ENCODE measurements at places on chromosomes 6 and 20.
A peak's percentile ranks its signal among the peaks of the same experiment; 100 is the strongest.

DNA sequence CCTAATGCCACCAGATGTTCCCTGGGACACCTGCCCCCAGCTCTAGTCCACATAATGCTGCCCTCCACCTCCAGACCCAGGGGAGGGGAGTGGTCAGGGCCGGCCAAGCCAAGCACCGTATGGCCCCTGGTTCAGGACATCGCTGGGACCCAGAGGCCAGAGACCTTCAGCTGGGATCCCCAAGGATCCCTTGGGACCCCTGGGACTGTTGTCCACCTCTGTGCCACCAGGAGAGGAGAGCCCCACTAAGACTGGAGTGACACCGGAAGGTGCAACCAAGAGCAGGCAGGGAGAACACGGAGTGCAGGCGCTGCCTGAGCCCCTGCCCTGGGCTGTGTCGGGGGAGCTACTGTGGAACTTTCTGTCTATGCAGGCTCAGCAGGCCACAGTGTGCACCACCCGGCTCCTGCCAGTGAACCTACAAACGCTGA lies 43.6 kb downstream of the CTCFL start:
- DNase-seq = no peak

- DNase-seq = no peak
Observed at GRCh38 chr6:140153703-140154102, 779.3 kb upstream of the CITED2 start.

DNA sequence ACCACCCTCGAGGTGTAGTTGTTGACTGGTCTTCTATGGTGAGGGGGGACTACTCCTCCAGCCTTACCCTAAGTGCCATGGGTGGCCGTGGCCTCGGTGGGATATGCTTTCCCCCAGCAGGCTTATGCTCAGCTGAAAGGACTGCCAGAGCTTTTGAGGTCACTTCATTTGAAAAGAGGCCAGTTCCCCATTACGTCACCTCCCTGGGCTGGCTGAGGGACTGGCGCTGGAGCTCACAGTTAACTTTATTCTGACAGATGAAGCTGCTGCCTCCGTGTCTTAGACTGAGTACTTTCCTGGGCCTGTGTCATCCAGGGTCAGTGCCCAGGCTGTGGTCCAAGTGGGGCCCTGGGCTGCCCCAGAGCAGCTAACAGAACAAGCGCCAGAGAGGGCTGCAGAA lies 42.8 kb upstream of the PCMTD2 start:
- no peak for DNase-seq

GRCh38 chr6:109736273-109737025 lies 45.4 kb downstream of the FIG4 start:
- DNase-seq = no peak

DNA sequence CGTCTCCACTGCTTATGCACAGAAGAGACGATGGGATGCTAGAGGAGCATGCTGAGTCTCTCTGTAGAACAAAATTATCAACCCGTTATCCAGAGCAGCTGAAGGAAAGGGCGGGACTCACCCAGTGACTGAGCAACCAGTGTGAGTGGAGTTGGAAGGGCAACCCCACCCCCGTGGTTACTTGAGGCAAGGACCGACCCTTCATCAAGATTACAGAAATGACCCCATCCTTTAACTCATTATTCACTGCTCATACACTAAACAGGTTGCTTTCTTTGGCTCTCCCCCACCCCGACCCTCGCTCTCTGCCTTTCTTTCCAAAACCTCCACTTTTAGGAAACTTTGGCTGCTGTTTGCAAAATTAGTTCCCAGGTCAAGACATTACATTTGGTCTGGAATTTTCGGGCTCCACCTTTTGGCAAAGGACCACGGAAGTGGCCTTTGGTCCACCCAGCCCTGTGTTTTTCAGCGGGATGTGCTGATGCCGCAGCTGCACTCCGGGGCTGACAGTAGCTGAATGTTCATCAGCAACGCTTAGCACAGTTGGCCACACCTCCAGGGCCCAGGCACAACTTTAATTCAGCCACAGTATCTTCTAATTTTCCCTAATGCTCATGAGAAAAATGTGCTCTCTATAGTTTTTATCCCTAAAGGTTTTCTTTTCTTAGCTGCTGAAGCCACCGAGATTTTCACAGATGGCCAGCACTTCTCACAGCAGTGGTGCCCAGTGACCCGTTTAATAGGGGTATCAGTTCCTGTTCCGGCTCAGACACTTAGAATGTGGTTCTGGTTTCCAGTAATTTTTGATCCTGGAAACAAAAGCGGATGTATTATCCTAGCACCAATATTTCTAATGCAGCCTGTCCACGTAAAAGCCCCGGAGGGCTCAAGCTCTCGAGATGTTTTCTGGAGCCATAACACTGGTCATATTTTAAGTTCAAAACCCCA lies 103.6 kb upstream of the NXT1 start:
- DNase-seq = no peak

DNA sequence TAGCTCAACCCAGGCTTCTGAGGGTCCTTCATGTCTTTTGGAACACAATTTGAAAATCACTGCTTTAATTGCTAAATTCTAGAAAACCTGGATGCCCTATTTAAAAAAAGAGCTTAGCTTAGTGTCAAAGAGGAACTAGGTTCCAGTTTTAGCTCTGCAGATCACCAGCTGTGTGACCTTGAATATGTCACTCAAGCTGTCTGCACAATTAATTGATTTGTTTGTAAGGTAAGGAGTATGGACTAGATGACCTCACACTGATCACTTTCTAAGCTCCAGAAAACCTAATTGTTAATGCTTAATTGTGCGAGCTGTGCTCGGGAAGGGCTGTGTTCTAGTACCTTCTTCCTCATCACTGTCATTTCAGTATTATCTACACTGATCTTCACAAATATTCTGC lies 26.2 kb downstream of the UTRN start:
- DNase-seq = no peak

DNA sequence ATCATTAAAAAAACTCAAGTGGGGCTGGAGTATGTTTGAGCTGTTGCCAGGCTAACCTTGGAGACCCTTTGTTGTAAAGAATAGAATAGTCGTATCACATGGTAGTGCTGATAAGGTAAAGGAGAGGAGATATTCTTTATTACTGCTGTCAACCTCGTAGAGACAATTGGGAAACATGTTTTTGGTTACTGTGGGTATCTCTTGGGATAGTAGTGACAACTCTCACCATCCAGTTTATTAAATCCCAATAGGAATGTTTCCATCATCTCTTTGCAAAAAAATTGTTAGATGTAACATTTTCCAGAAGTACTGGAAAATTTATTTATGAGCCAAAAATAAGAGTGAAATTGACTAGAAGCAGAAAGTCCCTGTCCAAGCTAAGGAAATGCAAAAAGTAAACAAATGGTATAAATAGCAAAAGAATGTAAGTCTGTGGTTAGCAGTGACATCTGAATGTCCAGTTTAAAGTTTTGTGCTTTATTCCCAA lies 829.3 kb upstream of the CITED2 start:
- no peak for DNase-seq

GRCh38 chr6:147677647-147678046 lies 169.2 kb downstream of the SAMD5 start:
- no peak for DNase-seq

GRCh38 chr20:37687478-37687805 lies 6.4 kb upstream of the CTNNBL1 start:
- no peak for DNase-seq

- no peak for DNase-seq
Observed at GRCh38 chr6:144410059-144410458, 124.9 kb downstream of the UTRN start.

DNA sequence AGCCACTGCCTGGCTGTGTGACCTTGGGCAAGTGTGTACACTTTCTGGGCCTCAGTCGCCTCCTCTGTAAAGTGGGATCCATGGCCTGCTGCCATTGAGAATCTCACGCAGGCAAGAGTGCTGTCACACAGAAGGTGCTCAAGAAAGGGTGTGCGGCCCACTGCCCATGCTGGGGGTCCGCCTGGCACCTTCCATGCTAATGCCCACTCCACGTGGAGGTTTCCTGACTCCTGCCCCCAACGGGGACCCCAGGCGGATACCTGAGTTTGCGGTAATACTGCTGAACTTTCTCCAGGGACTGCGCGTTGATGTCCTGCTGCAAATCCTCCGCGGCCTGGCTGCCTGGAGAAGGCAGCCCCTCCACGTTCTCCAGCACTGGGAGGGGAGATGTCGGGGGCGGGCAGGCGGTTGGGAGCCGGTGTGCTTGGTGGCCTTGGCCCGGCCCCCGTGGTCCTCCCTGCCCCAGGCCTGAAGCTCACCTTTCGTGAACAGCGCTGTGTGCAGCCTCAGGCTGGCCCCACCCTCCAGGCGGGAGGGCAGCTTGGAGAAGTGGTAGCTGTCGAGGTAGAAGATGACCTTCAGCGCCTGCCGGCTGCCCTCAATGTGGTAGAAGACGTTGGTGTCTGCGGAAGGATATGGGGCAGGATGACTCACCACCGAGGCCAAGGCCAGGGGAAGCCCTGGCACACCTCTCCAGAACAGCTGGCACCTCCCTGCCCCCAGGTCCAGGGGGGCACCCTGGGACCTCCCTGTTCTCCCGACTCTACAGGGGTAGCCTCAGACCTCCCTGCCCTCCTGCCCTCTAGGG lies 195.6 kb downstream of the PREX1 start:
- no peak for DNase-seq

DNA sequence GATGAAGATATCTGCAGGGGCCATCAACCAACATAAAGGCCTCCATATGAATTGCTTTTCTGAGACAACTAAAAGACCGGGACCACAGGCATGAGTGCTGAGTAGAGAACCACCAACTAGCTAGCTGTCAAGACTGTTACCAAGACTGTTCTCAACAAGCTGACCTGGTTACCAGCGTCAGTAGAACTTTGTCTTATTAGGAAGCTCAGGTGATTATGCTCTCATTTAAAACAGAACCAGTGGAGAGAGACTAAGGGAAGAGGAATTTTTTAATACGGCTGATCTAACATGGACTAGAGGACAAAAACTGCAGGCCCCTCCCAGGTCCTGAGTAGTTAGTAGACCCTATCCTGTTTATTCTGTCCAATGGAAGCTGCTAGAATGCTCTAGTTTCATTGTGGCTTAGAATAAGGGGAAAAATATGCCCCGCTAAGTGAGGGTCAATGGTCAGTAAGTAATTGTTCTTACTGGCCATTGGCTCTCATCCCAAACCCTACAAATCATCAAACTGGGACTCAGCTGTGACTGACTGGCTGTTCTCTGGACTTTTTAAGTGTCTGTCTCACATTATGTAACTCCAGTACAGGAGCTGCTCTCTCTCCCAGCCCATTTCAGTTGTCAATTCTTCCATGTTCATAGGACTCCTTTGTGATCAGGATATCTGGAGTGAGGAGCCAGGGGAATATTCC lies 3.8 kb upstream of the DYNLRB1 start:
- DNase-seq = no peak

- peak; percentile 66 for DNase-seq
Observed at GRCh38 chr20:47857569-47858464, 72.5 kb upstream of the SULF2 start.

DNA sequence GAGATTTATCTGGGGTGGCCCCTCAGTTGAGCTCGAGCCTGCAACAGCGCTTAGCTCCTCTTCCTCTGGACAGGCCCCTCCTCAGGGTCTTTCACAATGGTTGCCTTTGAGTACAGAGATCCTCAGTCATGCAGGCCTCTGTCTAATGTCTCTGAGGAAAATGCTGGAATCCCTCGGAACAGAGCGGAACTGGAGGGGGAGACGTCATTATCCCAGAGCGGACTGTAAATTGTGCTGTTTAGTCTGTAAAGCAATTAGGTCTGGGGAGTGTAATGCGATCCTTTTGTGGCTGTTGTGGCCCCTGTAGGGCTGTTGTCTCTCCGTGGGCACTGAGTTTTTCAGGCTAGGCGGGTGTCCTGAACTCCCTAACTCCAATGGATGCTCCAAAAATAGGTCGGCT lies 15.0 kb upstream of the DAAM2 start:
- no peak for DNase-seq

DNA sequence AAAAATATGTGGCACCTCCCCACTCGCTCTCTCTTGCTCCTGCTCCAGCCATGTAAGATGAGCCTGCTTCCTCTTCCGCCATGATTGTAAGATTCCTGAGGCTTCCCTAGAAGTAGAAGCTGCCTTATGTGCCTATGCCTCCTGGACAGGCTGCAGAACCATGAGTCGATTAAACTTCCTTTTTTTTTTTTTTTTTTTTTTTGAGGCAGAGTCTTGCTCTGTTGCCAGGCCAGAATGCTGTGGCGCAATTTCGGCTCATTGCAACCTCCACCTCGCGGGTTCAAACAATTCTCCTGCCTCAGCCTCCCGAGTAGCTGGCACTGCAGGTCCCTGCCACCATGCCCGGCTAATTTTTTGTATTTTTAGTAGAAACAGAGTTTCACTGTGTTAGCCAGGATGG lies 112.5 kb downstream of the FAM217A start:
- no peak for DNase-seq

GRCh38 chr20:62907384-62908317 lies 18.7 kb downstream of the DIDO1 start:
- DNase-seq = no peak

DNA sequence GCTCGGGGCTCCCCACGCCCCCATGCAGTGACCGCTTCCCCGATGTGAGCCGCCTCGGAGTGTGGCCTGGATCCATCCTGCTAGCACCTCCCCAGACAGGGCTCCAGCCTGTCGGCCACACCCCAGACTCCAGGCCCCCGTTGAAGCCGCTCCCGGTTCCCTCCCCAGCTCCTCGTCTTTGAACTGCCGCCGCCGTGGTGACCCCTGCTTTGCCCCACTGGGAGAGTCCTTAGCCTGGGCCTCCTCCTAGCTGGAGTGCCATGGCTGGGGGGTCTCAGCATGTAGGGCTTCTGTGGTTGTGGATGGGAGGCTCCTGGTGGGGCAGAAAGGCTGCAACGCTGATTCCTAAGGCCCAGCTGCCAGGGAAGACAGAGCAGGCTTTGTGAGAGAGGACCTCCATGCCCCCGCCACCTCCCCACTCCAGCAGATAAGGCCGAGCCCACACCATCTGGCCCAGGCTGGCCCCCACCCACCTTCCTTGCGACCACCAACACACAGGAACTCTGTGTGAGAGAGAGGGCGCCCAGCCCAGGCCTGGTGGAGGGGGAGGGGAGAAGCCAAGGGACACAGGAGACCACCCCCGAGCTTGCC lies 11.4 kb downstream of the FOXS1 start:
- DNase-seq = no peak

- no peak for DNase-seq
Observed at GRCh38 chr6:1047981-1048541, 263.8 kb upstream of the FOXQ1 start.
